ENCODE measurements at places on chromosomes 7 and 10.

- no peaks in the 10 kb centered on the region for H3K4me1 ChIP-seq
- no peak for DNase-seq
Observed at GRCh38 chr7:17989546-17989945, 38.1 kb downstream of the PRPS1L1 start.

DNA sequence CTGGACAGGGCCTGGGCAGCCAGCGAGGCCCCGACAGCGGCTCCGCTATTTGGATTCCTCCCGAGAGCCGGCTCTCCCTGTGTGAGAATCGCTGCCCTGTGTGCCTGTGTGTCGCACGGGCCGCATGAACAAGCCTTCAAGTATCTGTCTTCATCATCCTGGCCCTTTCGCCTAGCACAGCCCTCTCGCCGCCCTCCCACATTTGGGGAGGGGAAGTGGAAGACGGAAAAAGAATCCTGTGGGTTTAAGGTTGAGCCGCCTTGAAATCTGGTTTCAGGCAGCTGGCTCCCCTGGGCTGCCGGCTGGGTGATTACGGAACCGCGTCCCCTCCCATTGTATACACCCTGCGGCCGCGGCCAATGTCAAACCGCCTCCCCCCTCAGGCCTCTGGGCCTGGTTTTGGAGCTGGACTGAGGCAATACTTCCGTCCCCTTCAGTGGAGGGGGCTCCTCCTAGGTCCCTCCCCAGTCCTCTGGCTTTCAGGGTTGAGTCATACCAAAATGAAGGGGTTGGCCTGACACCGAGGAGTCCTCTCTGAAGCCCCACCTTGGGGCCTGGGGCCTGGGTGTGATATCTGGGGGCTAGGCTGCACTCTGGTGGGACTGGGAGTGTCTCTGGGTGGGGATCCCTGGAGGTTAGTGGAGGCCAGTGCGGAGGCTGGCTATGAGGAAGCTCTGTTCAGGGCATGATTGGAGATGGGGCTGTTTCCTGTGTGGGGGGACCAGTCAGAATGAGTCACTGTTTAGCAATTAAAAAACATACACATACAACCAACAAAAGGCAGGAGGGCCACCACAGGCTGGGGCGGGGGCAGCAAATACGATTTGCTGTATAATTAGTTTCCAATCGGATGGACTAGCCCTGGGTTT is 1.7 kb downstream of the TRIM8 start:
- no peaks in the 10 kb centered on the region for H3K36me3 ChIP-seq
- peak overlapping the region; percentile 93 for H3K4me3 ChIP-seq
- peak overlapping the region; percentile 96 for H3K27ac ChIP-seq
- peak; percentile 69 for DNase-seq

DNA sequence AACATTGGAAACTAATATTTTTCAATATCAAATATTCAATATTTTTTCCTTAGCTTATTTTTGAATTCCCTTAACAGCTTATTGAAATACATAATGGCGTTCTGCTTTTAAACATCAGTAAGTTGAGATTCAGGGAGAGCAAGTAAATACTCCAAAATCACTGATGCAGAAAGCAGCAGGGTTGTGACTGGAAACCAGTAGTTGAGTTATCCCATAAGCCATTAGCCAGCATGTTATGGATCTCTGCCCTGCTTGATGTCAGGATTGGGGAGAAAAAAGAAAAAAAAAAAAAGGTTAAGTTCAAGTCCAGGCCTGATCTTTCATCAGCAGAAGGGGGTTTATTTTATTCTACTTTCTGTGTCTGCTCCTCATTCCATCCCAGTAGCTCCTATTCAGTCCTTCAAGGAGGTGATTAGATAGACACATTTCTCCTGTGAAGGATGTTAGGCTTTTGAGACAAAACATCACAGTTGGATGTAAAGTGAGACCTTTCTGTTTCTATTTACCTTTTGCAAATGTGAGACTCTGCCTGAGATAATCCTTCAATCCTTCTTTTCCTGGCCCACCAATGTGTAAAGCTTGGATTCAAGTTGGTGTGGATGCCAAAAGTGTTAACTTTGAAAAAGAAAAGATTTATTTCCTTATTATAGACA is 110.9 kb upstream of the HDAC9 start:
- no peaks in the 10 kb centered on the region for H3K36me3 ChIP-seq
- H3K4me1 ChIP-seq = no peaks in the 10 kb centered on the region
- no peak for DNase-seq
- no peaks in the 10 kb centered on the region for H3K27me3 ChIP-seq
- H3K4me3 ChIP-seq = no peak overlapping the region

DNA sequence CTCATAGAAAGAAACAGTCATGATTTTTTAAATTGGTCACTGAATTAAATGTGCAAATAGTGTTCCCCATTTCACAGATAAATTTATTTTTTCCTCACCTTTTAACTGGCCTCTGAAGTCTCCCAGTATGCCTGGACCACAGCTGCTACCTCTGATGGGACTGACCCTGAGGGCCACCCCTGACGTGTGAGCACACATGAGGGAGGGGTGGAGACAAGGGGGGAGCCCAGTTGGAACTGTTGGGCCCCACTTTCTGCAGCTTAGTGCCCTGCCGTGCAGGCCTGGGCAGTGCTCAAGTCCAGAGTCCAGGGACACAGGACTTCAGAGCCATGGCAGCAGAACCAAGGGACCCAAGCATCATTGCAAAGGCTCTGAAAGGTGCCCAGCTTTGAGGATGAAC is 243.9 kb downstream of the GRID1 start:
- no peaks in the 10 kb centered on the region for H3K27me3 ChIP-seq
- no peaks in the 10 kb centered on the region for H3K36me3 ChIP-seq
- DNase-seq = no peak
- H3K4me3 ChIP-seq = no peak overlapping the region

DNA sequence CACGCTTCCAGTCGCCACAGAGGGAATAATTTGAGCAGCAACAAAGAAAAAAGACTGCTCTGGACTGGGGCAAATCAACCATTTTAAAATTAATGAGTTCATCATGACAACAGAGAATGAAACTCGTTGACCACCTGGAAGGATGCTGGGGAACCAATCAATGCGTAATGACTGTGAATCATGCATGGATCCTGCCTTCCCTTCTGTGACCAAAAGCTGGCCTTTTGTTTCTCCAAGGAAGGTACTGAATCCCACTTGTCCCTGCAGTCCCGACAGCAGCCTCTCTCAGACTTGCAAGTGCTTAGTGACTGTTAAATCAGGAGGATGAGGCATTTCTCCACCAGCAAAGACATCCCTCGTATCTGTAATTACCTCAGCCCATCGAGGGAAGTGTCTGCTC is 68.0 kb upstream of the TNS3 start:
- H3K27me3 ChIP-seq = no peaks in the 10 kb centered on the region
- no peaks in the 10 kb centered on the region for H3K36me3 ChIP-seq
- no peak overlapping the region for H3K4me3 ChIP-seq

- no peak overlapping the region for H3K4me3 ChIP-seq
- no peak overlapping the region for H3K27ac ChIP-seq
- no peaks in the 10 kb centered on the region for H3K27me3 ChIP-seq
Observed at GRCh38 chr7:657565-658119, 68.9 kb upstream of the DNAAF5 start.

GRCh38 chr10:511101-511848 is 178.2 kb downstream of the DIP2C start:
- peaks cover 11% of the 10 kb centered on the region for H3K4me1 ChIP-seq
- peak; percentile 36 for DNase-seq
- H3K27ac ChIP-seq = no peak overlapping the region
- H3K27me3 ChIP-seq = no peaks in the 10 kb centered on the region

GRCh38 chr7:113093561-113093960 is 6.9 kb upstream of the GPR85 start:
- H3K4me1 ChIP-seq = no peaks in the 10 kb centered on the region
- no peak overlapping the region for H3K4me3 ChIP-seq
- no peak for DNase-seq
- H3K36me3 ChIP-seq = no peaks in the 10 kb centered on the region
- H3K27ac ChIP-seq = no peak overlapping the region

- no peaks in the 10 kb centered on the region for H3K4me1 ChIP-seq
- DNase-seq = no peak
- no peaks in the 10 kb centered on the region for H3K36me3 ChIP-seq
- H3K27ac ChIP-seq = no peak overlapping the region
Observed at GRCh38 chr7:87021285-87021684, 38.2 kb downstream of the ELAPOR2 start.

DNA sequence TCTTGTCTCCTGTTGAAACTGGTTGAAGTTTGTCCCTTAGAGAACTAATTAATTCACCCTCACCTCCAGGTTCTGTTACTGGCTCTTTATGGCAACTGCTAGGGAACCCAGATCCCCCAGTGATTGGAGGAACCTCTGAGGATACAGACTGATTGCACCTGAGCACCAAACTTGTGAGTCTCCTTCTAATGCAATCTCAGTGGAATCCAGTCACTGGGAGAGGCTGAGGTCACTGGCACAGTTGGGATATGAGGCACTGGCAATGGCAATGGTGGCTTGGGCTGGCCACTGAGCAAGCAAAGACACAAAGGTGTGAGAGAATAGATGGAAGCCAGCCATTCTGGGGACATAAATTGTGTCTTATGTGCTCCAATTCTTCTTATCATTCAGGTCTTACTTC is 5.3 kb upstream of the DGKI start:
- H3K27me3 ChIP-seq = no peaks in the 10 kb centered on the region
- H3K4me1 ChIP-seq = no peaks in the 10 kb centered on the region
- H3K4me3 ChIP-seq = no peak overlapping the region
- H3K36me3 ChIP-seq = no peaks in the 10 kb centered on the region
- H3K27ac ChIP-seq = no peak overlapping the region

DNA sequence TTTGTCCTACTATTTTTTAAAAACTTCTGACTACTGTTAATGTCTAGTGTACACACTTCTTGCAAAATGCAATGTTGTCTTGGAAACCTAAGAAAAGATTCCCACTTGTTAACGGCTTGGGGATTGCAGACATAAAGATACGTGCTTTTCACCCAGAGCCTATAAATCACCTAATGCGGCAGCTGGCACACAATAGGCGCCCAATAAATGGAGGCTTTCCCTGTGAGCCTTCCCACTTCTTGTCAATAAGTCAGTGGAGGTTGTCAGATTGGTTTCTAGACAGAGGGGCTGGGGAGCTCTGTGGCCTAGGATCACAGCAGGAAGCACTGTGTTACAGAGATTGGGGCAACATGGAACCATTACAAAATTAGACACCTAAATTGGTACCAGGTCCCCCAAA is 74.7 kb downstream of the VSTM4 start:
- DNase-seq = no peak
- H3K4me3 ChIP-seq = no peak overlapping the region
- H3K4me1 ChIP-seq = 0 out of 2 replicates have a peak, but pooled peaks cover 3% of the 10 kb centered on the region
- no peaks in the 10 kb centered on the region for H3K27me3 ChIP-seq
- H3K27ac ChIP-seq = no peak overlapping the region

DNA sequence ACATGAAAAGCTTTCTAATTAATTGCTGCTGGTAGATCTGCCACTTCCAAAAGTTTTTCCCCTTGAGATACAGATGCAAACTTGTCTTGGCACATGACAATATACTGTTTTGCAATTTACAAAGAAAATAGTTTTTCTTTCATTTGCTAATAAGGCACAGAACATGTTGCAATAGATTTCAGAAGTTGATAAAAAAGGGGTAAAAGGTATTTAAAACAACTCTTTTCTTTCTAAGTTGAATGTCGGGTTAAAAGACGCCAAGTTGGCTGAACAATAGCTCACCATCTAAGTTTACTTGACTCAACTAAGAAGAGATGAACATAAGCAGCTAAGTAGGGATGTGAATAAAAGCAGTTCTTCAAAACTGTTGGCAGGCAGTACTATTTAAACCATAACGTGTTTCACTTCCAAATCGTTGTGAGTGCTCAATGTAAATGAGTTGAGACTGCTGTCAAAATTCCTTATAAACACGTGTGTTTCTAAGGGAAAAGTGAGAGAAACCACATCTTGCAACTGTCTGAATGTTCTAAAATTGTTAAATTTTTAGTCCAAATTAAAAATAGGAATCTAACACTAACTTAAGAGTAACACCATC is 14.5 kb upstream of the THSD7A start:
- DNase-seq = no peak
- no peak overlapping the region for H3K27ac ChIP-seq
- H3K36me3 ChIP-seq = no peaks in the 10 kb centered on the region
- no peaks in the 10 kb centered on the region for H3K27me3 ChIP-seq

GRCh38 chr7:25402532-25402931 is 174.2 kb upstream of the NPVF start:
- no peak overlapping the region for H3K4me3 ChIP-seq
- no peak for DNase-seq
- H3K4me1 ChIP-seq = no peaks in the 10 kb centered on the region
- H3K27ac ChIP-seq = no peak overlapping the region

GRCh38 chr7:21364801-21365271 is 63.0 kb upstream of the SP4 start:
- H3K27me3 ChIP-seq = no peaks in the 10 kb centered on the region
- no peak overlapping the region for H3K4me3 ChIP-seq
- H3K36me3 ChIP-seq = no peaks in the 10 kb centered on the region
- H3K4me1 ChIP-seq = peaks cover 14% of the 10 kb centered on the region

DNA sequence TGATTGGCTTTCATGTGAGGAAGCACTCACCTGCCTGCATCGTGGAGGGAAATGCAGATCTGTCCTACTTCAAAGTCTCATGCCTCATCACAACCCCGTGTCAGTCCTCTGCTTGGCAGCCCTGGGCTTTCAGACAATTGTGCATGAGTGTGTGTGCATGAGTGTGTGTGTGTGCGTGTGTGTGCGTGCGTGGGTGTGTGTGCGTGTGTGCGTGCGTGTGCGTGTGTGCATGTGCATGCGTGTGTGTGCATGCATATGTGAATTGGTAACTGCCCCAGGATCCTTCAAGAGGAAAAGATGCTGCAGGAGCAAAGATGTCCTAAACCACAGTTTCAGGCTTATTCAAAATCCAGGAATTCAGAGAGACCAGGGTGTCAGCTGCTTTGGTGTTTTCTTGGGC is 71.3 kb downstream of the LANCL2 start:
- H3K27ac ChIP-seq = no peak overlapping the region
- no peak for DNase-seq
- H3K36me3 ChIP-seq = peaks cover 4% of the 10 kb centered on the region
- no peaks in the 10 kb centered on the region for H3K27me3 ChIP-seq

Data from GM12878 (cell line).